Left lung (tissue), 14 donors: ENCODE measurements at places on chromosomes 13 and 19.

DNA sequence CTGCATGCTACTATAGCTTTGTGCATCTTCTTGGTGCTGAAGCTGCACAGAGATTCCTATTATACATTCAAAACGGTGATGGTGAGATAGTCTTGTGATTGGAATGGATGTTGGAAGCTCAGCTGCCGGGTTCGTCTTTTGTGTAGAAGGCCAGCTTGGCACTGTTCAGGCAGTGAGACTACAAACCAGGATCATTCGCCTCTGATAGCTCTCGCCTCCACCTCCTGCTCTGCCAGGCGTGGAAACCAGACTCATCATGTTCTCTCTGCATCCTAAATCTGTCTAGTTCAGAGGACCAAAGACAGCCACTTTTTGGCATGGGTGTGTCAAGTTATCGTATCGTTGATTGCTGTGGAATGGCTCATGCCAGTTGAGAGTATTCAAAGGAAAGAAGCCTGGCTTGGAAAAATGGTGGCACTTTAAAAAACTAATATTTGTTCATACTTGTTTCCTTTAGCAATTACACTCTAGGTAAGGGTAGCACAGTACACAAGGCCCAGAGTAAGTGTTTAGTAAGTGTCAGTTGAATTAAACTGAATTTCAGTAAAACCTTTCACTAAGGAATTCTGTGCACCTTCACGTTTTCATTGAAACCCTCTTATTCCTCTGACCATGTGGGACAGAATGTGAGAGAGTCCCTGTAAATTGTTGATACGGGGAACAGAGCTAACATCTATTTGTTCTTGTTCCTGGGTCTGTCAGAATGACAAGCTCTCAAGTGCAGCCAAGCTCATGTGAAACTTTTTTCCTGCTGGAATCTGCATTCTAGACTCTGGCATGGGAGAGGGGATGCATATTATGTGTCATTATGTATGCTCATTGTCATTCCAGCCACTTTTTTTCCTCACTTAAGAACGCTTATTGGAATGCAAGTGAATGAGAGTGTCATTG is 69.8 kb downstream of the DPY19L3 start:
- no peak for DNase-seq

DNA sequence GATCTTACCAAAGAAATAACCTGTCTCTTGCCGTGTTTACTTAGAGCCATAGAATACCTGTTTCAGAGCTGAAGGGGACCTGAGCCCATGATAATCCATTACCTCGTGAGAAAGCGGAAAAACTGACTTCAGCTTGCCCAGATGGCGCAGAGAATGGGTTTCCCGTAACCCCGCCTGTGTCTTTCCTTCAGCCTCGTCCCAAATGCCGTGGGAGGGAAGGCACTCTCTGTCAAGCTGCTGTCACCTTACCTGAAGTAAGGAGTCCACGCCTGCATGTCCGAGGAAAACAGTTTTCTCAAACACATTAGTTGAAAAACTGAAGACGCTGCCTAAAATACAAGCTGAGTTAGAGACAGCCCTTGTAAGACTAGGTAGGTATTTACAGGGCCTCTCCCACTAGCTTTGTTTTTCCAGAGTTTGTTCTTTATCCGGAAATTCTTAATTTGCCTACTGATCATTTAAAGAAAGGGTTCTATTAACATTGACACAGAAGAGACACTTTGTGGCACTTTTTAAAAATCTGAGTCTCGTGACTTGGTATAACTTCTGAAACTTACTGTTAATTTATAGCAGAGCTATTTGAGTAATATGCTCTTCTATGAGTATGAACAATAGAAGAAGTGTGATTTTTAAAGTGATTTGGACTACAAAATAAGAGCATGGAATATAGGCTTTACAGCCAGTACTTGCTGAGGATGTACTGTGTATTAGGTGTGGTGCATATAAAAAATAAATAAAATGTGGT is 1.3 kb upstream of the INTS6 start:
- DNase-seq = peak; percentile 24

GRCh38 chr13:95480131-95480545 is 72.4 kb upstream of the CLDN10 start:
- no peak for DNase-seq

- DNase-seq = no peak
Observed at GRCh38 chr13:112702341-112702985, 12.6 kb downstream of the ATP11A start.

- DNase-seq = no peak
Observed at GRCh38 chr19:39138221-39139211, 12.9 kb downstream of the PAK4 start.

- DNase-seq = peak; percentile 26
Observed at GRCh38 chr19:408902-409515, at the start of gene C2CD4C. TSS of gene C2CD4C (minus strand) at chr19:409147. CDS start at chr19:408361, 786 bp downstream.

- DNase-seq = no peak
Observed at GRCh38 chr19:7263521-7263920, 30.7 kb downstream of the INSR start.

DNA sequence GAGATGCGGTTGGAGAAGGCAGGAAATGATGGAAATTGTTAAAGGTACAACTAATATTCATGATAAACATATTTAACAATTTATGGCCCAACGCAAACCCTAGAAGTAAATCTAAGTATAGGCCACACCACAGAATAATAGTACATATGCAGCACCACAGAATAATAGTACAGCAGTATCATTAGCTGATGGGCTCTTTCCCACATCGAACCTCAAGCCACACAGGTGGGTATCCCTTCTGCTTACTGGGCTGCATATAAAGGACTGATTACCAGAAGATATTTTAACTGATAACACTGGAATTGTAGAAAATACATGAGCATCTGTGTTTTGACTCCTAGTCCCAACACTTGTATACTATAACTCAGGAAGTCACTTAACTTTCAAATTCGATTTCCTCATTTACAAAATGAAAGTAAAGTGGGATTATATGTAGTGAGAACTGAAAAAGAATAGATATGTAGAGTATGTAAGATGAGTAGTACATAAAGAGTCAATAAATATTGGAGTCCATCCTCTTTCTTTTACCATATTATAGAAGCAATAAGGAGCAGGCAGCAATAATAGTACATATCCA is 91.5 kb downstream of the TSC22D1 start:
- no peak for DNase-seq

DNA sequence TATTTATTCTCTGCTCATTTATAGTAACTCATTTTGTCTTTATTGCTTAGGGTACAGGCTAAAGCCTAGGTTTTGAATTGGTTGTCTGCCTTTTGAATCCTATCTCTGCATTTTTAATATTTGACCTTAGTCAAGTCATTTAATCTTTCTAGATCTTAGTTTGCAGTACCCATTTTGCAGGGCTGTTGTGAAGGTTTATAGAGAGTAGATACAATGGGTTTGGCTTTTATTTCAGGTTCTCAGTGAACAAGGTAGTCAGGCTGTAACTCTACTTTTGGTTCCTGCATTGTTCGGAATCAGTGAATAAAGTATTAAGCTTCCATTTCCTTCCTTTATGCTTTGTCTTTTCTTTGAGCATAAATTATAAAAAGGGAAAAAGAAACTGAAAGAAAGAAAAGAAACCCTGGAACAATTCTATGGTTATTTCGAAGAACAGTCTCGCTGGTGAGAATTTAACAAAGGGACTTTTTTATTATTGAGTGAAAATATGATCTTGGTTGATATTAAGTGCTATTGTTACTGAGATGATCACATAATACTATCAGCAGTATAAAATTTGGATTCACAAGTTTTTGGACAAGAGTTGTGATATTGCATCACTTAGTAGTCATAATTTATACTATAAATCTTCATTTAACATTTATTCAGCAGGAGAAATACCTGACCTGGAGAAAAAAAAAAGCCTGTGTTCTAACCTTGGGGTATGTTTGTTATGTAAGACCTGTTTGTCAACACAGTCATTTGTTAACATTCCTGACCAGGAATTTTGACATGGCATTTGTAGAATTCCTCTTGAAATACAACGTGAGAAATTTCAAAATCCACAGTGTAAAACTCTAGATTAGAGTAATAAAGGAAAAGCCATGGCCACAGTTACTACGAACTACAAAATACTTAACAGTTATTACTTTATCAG is 91.3 kb downstream of the ZMYM2 start:
- no peak for DNase-seq

DNA sequence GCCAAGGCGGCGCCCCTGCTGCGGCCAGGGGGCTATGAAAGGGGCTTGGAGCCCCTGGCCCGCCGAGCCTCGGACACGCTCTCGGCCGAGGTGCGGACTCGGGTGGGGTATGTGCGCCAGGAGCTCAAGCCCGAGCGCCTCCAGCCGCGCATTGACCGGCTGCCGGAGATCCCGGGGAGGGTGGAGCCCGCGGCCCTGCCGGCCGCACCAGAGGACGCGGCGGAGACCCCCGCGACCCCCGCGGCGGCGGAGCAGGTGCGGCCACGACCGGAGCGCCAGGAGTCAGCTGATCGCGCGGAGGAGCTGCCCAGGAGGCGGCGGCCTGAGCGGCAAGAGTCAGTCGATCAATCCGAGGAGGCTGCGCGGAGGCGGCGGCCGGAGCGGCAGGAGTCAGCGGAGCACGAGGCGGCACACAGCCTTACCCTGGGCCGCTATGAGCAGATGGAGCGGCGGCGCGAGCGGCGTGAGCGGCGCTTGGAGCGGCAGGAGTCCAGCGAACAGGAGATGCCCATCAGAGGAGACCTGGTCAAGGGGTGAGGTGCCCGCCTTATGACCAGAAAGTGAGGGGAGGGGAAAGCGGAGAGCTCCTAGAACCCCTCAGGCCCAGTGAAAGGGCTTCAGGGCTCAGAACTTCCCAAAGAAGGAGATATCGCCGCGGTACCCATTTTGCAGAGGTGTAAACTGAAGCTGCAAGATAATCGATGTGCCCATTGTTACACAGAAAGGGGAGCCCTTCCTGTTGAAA is 8.8 kb upstream of the SHKBP1 start:
- no peak for DNase-seq

DNA sequence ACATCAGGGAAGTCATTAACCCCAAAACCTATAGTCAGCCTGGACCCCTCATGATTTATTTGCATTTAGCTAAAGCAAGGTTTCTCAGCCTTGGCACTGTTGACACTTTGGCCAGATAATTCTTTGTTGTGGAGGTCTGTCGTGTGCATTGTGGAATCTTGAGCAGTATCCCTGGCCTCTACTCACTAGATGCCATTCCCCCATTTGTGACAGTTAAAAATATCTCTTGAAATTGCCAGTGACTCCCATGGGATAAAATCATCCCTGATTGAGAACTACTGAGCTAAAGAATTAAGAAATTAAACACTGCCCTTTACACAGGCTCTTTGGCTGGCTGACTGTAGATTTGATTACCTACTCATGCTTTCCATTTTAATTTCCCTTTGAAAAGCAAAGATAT is 102.7 kb downstream of the LMO7 start:
- DNase-seq = no peak

- no peak for DNase-seq
Observed at GRCh38 chr19:1473085-1473851, 5.7 kb downstream of the C19orf25 start.

DNA sequence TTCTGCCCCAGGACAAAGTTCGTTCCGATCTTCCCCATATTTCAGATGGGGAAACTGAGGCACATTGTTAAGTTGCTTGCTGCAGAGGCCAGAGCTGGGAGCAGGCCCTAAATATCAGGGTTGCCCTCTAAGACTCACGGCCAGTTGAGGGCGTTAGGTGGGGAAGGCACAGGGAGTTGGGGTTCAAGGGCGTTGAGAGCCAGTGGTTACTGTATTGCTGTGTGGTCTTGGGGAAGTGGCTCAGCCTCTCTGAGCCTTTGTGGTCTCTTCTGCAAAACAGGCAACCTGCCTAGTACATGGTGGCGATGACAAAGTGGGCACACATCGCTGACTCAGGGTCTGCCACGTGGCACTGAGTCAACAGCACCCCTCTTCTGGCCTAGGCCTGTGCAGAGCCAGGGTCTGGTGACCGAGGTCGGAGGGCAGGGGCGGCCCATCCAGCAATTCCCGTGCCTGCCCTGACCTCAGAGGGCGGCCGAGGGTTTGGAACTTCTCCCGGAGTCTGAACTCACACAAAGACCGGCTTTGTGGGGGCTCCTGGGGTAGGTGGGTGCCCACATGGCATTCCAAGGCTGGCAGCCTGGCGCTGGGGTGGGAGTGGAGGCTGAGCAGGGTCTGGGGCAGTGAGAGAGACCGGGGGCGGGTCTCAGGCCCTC is 10.2 kb downstream of the TNFAIP8L1 start:
- no peak for DNase-seq

- DNase-seq = no peak
Observed at GRCh38 chr19:5987077-5987818, 9.3 kb upstream of the RANBP3 start.

GRCh38 chr19:3282155-3282554 is 57.7 kb downstream of the CELF5 start:
- DNase-seq = no peak

DNA sequence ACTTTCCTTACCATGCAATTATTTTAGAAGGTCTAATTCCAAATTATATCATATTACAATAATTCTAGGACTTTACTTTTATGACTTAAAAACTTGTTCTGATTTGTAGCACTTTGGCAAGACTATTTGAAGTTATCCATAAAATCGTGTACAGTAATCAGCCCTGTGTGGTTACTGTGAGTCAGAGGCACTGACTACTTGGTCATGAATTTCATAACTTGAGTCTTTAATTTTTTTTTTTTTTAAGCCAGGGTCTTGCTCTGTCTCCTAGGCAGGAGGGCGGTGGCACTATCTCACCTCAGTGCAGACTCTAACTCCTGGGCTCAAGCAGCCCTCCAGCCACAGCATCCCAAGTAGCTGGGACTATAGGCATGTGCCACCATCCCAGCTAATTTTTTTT is 1319.2 kb upstream of the SLC10A2 start:
- DNase-seq = no peak

DNA sequence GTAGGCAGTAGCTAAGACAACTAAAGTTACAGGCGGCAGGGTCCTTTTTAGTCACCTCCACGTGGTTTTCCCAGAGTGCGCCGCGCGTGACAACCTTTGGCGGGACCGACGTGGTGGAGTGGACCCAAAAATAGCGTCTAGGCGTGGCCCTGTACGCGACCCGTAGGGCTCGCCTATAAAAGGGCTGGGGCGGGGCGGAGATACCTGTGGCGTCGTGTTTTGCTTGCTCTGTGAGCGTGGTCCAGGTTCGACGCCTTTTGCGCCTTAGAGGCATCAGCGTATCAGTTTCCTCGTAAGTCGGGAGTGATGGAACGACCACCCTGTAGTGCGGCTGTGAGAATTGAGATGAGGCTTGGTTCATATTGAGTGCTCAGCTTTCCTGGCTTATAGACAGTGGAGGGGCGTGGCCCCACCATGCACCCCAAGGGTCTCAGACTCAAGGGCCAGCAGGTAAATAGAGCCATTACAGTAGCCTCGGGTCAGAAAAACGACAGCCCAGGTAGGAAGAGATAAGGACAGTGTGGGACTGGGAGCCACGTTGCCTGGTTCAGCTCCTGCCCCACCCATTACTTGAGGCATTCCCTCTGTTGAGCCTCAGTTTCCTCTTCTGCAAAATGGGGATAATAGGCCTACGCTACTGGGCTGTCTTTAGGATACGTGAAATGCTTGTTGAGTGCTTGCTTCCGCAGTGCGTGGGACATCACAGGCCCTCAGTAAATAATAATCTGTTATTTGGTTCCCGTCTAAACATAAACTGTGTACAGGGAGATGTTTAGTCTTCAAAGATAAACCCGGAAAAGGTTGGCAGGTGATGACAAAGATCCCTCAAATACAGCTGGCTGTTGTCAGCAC is 693 bp upstream of the TMED1 start:
- DNase-seq = peak; percentile 89
